Stimulated activated CD8-positive, alpha-beta memory T cell treated with anti-CD3 and anti-CD28 coated beads, Interleukin-4, amount 100 ng/mL, for 48 hours (primary cell): ENCODE measurements at places on chromosomes 13 and 19.

DNA sequence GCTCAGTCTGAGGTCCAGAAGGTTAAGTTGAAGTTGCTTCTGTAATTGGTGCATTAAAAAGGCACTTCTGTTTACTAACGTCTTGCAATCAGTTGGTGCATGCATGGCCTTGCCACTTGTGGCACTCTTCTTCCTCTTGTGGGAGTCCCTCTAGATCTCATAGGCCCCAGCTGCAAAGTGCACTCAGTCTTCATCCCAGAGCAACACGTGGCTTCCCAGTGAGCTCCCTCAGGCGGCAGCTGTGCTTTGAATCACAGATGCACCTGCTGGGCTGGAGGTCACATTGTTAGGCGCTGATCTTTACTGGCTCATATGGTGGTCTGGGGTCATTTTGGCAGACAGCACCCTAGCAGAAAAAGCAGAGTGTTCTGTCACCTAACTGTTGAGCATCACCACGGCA lies 215.7 kb downstream of the ZNF536 start:
- DNase-seq, result no peak

GRCh38 chr13:85535316-85536084 lies 263.7 kb downstream of the SLITRK6 start:
- no peak for DNase-seq

DNA sequence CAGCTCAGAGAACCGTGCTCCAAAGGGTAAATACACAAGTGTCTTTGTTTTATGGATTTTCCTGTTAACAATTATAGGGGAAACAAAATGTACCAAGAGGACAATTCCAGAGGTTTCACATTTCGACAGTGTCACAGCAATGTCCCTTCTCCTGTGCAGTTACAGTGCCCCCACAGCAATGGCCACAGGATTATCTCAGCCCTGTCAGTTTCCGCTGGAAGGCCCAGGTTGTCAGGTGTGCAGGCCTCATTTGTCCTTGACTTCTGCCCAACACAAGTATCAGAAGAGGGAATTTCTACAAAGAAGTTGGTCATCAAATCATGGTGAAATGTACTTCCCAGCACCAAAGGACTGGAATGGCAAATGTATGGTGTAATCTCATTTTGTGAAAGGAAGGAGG lies 11.2 kb upstream of the N4BP2L2 start:
- no peak for DNase-seq

- DNase-seq, result no peak
Observed at GRCh38 chr13:24281188-24282008, 28.0 kb upstream of the C1QTNF9 start.

- DNase-seq, result no peak
Observed at GRCh38 chr13:93235258-93236015, 8.8 kb downstream of the GPC6 start.

DNA sequence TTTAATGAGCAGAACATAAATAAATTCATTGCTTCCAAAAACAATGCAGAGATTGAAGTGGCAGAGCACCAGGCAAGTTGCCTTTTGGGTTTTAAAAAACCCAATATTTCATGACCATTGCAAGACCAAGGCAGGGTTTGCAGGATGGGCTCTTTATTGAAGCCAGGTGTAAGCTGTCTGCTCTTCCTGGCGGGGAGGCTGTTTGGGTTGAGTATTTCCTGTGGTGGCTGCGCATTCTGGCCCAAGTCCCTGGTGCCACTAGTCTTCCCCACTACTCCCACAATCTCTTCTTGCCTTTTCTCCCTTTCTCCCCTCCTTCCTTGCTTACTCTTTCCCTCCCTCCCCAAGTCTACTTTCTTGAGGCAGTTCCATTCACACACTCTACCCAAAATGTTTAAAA lies 116.4 kb downstream of the AKAP11 start:
- no peak for DNase-seq

- DNase-seq, result no peak
Observed at GRCh38 chr13:79621902-79622301, 140.9 kb downstream of the NDFIP2 start.

DNA sequence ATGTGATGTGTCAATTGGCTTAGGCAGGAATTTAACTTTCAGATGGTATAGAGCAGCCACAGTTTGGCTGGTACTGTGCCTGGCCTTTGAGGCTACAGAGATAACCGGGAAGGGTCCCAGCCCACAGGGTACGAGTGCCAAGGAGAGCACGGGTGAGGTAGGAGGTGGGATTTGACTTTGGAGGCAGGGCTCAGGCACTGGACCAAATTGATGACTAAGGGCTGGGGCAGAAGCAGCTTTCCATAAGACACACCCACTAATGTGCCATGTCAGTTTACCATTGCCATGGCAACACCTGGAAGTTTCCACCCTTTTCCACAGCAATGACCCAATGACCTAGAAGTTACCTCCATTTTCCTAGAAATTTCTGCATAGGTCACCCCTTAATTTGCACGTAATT lies 466.2 kb downstream of the TSHZ3 start:
- no peak for DNase-seq

- no peak for DNase-seq
Observed at GRCh38 chr19:49217382-49217781, 59.8 kb downstream of the TRPM4 start.

- DNase-seq, result no peak
Observed at GRCh38 chr13:23626700-23627099, 56.5 kb downstream of the TNFRSF19 start.

DNA sequence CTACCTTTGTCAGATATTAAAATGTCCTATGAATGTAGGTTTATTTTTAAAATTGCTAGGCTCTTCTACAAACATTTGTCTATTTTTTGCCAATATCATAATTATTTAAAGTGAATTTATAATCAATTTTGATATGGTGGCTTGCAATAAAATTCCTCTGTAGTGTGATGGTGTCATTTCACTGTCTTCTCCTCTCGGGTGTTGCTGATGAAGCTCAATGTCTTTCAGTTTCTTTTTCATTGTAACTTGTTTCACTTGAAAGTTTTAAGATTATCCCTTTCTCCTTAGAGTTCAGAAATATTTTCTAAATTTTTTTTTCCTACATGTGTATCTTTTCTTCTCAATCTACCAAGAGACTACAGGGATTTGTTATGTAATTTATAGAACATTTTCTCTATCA lies 267.1 kb upstream of the EDNRB start:
- DNase-seq, result no peak

- DNase-seq, result no peak
Observed at GRCh38 chr19:49843265-49843664, 7.7 kb upstream of the PTOV1 start.

DNA sequence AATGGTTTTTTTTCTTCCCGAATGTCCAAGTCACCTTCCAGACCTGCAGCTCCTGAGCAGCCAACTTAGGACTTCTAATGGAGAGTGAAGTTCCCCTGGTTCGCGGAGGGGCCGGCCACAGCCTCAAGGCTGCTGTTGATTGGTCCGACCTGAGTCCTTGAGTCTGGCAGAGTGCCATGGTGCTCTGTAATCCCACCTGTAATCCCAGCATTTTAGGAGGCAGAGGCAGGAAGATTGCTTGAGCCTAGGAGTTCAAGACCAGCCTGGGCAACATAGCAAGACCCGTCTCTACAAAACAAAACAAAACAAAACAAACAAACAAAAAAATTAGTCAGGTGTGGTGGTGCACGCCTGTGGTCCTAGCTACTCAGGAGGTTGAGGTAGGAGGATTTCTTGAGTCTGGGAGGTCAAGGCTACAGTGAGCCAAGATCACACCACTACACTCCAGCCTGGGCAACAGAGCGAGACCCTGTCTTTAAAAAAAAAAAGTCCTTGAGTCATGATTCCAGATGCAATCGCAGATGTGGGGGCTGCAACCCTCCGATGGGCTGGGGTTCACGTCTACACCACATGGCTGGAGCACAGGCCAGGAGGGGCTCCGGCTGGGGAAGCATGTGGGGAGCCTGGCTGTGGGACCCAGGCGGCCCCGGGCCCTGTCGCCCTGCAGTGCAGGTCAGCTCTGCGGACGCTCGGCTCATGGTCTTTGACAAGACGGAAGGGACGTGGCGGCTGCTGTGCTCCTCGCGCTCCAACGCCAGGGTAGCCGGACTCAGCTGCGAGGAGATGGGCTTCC lies 17.7 kb downstream of the HPN start:
- no peak for DNase-seq

GRCh38 chr19:11620553-11620952 lies 23.3 kb downstream of the ZNF627 start:
- no peak for DNase-seq

DNA sequence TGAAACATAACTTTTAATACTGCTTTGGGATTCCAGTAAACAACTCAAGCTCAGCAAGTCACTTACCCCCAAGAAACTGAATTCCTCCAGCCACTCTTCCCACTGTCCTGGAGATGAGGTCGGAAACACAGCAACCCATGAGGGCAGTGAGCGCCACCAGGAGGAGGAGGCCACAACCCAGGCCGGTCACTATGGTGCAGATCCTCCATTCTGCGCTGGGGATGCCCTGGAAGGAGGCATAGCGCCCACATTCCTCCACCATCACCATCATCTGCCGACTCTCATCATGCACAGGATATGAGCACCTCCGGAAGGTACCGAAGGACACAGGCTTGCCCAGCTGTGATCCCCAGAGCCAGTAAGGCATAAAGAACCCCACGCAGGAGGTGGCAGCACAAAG lies 2.2 kb downstream of the LHFPL6 start:
- DNase-seq, result no peak

DNA sequence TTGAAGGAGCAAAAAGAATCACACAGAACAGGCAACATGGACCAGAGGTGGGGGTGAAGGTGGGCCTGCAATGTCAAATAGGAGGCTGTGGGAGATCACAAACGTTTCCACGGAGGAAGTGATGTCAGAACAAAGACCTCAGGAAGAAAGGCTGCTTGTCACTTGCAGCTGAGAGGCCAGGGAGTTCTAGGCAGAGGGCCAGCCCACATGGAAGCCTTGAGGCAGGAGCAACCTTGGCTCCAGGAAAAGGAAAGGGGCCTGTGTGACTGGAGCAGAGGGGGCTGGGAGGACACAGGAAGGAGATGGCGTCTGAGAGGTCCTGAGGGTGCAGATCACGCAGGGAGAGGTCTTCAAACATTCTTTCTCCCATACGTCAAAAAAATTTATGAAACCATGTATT lies 16.3 kb downstream of the ZNF160 start:
- no peak for DNase-seq

GRCh38 chr13:74040200-74040599 lies 94.0 kb downstream of the KLF12 start:
- peak; percentile 54 for DNase-seq

GRCh38 chr19:42095814-42096230 lies 19.9 kb downstream of the ZNF574 start:
- no peak for DNase-seq

DNA sequence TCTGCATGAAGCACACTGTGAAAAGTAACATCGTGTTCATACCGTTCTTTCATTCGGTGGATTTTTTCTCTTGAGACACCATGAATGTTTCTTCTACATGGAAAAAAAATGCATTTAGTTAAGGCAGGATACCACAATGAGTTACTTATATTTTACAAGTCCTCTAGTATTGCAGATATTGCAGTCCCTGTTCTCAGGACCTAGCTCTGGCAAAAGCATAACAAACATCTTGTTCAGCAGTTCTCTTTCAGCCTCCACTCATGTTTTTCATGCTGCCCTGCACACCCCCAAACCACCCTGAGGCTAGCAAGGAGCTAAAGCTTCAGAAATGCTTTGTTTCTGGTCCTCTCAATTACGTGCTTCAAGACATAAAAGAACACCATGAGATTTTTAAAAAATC lies 24.8 kb downstream of the N4BP2L1 start:
- no peak for DNase-seq

GRCh38 chr13:98825659-98826058 lies 73.2 kb upstream of the SLC15A1 start:
- no peak for DNase-seq

DNA sequence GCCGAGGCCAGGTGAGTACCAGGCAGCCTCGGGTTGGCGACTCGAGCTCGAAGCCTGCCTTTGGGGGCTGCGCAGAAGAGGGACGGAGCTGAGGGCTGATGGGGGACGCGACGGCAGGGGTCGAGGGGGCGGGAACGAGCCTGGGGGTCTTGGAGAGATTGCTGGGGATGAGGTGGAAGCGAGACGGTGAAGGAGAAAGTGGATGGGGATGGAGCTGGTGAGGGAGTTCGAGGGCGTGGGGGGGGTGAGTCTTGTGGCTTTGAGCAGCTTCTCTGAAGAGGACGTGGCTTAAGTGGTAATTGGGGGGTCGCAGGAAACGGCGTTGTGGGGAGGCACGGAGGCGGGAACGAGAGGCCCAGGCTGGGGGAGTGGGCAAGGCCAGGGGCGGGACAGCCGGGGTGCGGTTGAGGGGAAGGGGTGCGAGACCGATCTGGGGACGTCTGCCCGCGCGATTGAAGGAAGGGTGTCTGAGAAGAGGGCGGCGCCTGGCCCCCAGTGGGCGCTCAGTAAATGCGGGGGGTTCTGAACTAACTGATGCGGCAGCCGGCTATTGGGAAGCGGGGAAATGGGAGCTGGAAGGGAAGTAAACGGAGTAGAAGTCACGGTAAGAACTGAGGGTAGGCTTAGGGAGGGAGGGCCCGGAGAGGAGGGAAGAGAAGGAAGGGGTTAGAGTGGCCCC lies 426 bp downstream of the MYO9B start:
- DNase-seq, result peak; percentile 72

GRCh38 chr13:45207319-45207718 lies 6.5 kb upstream of the KCTD4 start:
- DNase-seq, result no peak

- DNase-seq, result no peak
Observed at GRCh38 chr13:98761126-98761985, 8.9 kb upstream of the SLC15A1 start.

GRCh38 chr19:11278670-11279069 lies 16.3 kb upstream of the DOCK6 start:
- no peak for DNase-seq

DNA sequence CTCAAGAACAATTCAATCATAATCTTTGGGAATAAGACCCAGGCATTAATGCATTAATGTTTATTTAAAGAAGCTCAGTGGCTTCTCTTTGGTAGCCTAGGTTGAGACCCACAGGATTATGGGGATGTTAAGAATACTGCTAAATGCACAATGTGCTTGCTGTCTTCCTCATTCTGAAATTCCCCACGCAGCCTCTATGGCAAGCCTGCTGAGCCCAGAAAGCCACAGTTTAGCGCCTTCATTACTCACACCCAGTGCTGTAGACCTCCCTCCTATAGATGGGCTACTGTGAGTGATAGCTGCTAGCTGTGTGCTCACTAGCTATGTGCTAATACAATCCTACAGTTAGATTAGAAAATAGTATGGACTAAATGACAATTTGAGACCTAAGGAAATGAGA lies 90.6 kb downstream of the TNFSF13B start:
- no peak for DNase-seq
